ENCODE measurements at places on chromosomes 1 and 21.

- no peaks in the 10 kb centered on the region for H3K27me3 ChIP-seq
- peak overlapping the region; percentile 89 for H3K4me3 ChIP-seq
These were observed 797 bp downstream of the WDR47 start for GRCh38 chr1:109040989-109041620.

DNA sequence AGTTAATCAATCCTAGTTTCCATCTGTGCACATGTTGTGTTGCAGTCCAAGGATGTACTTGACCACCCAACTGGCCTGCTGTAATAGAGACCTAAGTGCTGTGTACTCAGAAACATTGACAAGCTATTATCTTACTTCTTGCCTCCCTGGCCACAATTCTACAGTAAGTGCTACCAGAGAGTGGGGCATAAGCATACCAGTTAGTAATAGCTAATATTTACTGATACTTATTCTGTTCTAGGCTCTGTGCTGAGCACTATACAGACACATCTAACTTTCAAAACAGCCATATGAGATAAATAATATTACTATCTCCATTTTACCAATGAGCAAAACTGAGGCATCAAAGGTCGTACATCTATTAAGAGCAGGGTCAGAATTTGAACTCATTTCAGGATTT lies 49.5 kb upstream of the NPL start:
- H3K36me3 ChIP-seq = no peaks in the 10 kb centered on the region
- H3K4me3 ChIP-seq = no peak overlapping the region
- no peak for DNase-seq

GRCh38 chr1:91555821-91556531 lies 55.3 kb downstream of the CDC7 start:
- H3K27me3 ChIP-seq = no peaks in the 10 kb centered on the region
- no peak overlapping the region for H3K4me3 ChIP-seq
- H3K4me1 ChIP-seq = peaks cover 9% of the 10 kb centered on the region
- no peaks in the 10 kb centered on the region for H3K36me3 ChIP-seq

- peaks cover 14% of the 10 kb centered on the region for H3K4me1 ChIP-seq
- peak overlapping the region; percentile 2 for H3K27ac ChIP-seq
- H3K36me3 ChIP-seq = no peaks in the 10 kb centered on the region
- peak; percentile 62 for DNase-seq
- H3K4me3 ChIP-seq = no peak overlapping the region
- no peaks in the 10 kb centered on the region for H3K27me3 ChIP-seq
These were observed 514.2 kb upstream of the ZP4 start for GRCh38 chr1:238404921-238405320.

DNA sequence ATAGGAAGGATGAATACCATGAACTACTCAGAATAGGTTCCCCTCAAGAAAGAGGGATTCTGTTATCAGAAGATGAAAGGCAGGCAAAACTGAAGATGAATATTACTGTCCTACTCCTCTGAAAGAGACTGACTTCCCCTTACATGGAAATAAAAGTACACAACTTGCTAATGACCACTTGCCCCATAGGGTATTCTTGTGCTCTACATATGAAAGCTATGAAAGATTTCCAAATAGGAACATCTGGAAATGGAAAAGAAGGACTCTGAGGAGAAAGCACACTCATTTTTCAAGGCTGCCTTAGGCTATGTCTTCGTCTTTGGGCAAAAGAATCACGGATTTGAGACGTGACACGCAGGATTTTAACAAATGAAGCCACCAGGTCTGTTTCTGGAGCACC lies 170.1 kb upstream of the DAB1 start:
- no peaks in the 10 kb centered on the region for H3K27me3 ChIP-seq
- H3K27ac ChIP-seq = no peak overlapping the region
- no peak overlapping the region for H3K4me3 ChIP-seq
- no peaks in the 10 kb centered on the region for H3K4me1 ChIP-seq
- DNase-seq = no peak

- H3K36me3 ChIP-seq = no peaks in the 10 kb centered on the region
- DNase-seq = no peak
- no peaks in the 10 kb centered on the region for H3K27me3 ChIP-seq
These were observed 125.8 kb downstream of the PCBP3 start for GRCh38 chr21:45769294-45769693.

DNA sequence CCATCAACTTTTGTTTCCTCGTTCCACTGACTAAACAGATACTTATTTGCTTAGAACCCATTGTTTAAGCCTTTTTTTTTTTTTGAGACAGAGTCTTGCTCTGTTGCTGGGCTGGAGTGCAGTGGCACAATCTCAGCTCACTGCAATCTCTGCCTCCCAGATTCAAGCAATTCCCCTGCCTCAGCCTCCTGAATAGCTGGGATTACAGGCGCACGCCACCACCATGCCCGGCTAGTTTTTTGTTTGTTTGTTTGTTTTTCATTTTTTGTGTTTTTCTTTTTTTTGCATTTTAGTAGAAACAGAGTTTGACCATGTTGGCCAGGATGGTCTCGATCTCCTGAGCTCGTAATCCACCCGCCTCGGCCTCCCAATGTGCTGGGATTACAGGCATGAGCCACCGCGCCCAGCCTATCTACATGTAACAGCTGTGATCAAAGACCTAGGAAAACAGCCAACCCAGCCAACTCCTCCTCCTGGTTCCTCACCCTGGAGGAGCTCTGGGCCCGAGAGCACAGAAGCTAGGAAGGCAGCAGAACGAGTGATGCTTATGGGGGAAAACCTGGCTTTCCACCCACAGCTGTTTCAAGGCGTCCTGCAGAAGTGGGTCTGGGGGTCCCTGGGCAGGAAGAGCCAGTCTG lies 32.9 kb downstream of the KCNN3 start:
- DNase-seq = no peak
- H3K27me3 ChIP-seq = no peaks in the 10 kb centered on the region
- no peak overlapping the region for H3K27ac ChIP-seq
- H3K4me3 ChIP-seq = no peak overlapping the region

DNA sequence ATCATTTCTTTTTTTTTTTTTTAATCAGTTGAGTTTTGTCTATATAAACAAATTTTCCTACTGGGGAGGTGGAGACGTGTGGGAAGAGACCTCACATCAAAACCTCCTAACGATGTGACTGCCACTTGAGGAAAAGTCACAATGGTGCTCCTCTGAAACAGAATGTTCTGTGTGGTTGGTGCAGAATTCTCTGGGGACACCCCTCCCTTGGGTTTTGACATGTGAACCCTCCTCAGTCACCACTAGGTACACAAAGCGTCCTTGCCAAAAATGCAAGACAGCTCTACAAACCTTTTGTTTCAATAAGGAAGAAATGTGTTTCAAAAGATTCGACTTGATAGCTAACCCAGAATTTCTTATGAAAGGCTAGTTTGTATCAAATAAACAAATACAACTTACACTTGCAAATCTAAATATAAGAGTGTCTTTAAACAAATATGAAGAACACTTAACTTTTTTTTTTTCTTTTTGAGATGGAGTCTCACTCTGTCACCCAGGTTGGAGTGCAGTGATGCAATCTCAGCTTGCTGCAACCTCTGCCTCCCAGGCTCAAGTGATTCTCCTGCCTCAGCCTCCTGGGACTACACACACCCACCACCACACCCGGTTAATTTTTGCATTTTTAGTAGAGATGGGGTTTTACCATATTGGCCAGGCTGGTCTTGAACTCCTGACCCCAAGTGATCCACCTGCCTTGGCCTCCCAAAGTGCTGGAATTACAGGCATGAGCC lies 9.3 kb downstream of the SLC25A24 start:
- no peak overlapping the region for H3K4me3 ChIP-seq
- no peaks in the 10 kb centered on the region for H3K4me1 ChIP-seq
- H3K27ac ChIP-seq = no peak overlapping the region

DNA sequence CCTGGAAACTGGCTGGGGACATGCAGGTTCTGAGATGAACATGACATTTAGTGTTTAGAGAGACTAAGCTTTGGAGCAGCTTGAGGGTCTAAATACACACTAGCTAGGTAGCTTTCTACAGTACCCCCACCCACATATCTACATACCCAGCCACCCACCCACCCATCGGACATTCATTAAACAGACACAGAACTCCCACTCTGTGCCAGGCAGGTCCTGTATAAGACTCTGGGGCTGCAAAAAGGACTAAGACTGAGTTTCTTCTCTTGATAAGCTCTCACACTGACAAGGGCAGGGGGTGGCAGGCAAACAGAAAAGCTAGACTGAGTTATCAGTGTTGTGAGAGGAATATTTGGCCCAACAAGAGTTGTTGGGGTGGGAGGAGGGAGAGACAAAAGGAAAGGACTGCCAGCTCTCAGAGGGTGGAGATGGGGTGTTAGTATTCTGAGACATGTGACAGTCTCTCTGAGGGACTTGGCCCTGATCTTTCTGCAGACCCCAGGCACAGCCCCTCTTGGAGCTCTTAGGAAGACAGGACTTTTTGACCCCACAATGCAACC lies 6.8 kb downstream of the MAP7D1 start:
- H3K4me3 ChIP-seq = no peak overlapping the region
- no peak for DNase-seq
- no peaks in the 10 kb centered on the region for H3K27me3 ChIP-seq
- peaks cover 55% of the 10 kb centered on the region for H3K4me1 ChIP-seq
- H3K36me3 ChIP-seq = peaks cover 29% of the 10 kb centered on the region

DNA sequence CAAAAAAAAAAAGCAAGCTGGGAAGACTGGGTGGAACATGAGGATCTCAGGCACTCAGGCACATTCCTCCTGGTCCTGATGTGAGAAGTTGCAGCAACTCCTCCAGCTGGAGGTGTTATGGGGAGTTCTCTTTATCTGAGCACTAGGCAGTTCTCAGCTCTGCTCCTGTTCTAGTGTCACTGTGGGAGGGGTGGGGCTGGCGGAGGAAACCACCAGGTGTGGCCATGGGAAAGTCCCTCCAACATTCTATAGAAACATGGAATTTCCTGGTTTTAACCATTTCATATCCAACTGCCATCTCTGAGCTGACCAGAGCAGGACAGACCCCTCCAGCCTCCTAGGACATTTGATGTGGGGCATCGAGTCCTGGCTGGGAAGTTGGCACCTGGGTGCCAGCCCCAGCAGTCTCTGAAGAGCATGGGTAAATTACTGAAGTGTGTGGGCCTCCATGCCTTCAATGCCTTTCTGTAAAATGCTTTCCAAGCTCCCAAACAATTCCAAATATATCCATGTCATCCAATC lies 804 bp upstream of the IKBKE start:
- no peak for DNase-seq
- H3K36me3 ChIP-seq = no peaks in the 10 kb centered on the region
- peak overlapping the region; percentile 64 for H3K27ac ChIP-seq

DNA sequence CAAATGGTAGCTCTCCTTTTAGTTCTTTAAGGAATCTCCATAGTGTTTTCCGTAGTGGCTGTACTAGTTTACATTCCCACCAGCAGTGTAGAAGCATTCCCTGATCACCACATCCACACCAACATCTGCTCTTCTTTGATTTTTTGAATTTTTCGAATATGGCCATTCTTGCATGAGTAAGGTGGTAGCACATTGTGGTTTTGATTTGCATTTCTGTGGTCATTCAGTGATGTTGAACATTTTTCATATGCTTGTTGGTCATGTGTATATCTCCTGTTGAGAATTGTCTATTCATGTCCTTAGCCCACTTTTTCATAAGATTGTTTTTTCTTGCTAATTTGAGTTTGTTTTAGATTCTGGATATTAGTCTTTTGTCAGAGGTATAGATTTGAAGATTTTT lies 84.6 kb upstream of the B3GALT2 start:
- H3K27ac ChIP-seq = peak overlapping the region; percentile 22
- H3K4me3 ChIP-seq = no peak overlapping the region
- H3K36me3 ChIP-seq = no peaks in the 10 kb centered on the region
- DNase-seq = peak; percentile 97

DNA sequence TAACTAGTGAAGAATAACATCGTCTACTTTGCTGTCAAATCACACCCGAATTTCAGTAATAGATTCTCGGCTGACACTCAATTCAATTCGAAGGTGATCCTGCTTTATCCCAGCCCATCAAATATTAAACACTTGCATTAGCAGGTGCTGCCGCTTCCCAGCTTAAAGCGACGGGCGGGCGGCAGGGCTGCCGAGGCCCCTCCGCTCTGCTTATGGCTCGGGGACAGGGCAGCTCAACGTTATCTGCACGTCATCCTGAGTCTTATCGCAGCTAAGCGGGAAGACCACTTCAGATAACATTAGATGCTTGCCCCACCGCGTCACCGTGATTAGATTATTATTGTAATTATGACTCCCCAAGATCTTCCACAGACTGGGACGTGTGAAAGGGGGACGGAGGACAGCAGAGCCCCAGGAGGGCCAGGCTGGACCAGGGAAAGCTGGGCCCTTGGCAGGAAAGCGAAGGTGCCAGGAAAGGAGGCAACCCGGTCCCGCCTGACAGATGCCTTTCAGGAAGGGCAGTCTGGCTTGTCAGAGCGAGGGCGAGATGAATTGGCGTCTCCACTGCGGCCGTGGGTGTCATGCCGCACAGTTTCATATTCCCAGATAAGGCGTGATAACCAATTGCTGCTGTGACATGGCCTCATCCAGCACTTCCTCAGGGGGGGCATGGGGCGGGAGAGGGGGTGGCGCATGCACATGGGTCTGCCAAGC lies 37.0 kb downstream of the DMAP1 start:
- no peak for DNase-seq
- H3K4me1 ChIP-seq = no peaks in the 10 kb centered on the region
- no peaks in the 10 kb centered on the region for H3K27me3 ChIP-seq
- H3K4me3 ChIP-seq = no peak overlapping the region

DNA sequence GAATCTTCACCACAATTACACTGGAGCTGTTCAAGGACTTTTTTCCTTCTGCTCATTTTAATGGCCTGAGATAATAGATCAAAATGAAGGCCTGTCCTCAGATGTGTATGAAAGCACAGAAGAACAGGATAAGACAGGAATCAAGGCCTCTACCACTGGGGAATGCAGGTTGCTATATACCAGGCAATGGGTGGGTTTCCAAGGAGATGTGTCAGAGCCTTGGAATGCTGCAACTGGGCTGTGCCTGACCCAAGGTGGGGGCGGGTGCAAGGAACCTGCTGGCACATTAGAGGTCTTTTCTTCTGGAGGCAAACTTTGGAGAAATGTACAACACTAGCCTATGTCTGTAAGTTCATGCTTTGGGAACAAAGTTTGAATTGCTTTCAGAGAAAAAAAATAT lies 21.7 kb upstream of the LAMC2 start:
- peaks cover 27% of the 10 kb centered on the region for H3K4me1 ChIP-seq
- no peak overlapping the region for H3K4me3 ChIP-seq
- no peaks in the 10 kb centered on the region for H3K36me3 ChIP-seq
- peak; percentile 88 for DNase-seq
- peak overlapping the region; percentile 83 for H3K27ac ChIP-seq

- DNase-seq = peak; percentile 7
- no peak overlapping the region for H3K4me3 ChIP-seq
- H3K27me3 ChIP-seq = no peaks in the 10 kb centered on the region
- no peaks in the 10 kb centered on the region for H3K4me1 ChIP-seq
These were observed 47.0 kb upstream of the KCNK1 start for GRCh38 chr1:233566886-233567285.

GRCh38 chr1:72936151-72936740 lies 653.9 kb upstream of the NEGR1 start:
- no peak overlapping the region for H3K27ac ChIP-seq
- DNase-seq = peak; percentile 27
- H3K36me3 ChIP-seq = no peaks in the 10 kb centered on the region
- no peaks in the 10 kb centered on the region for H3K4me1 ChIP-seq
- H3K4me3 ChIP-seq = no peak overlapping the region
- no peaks in the 10 kb centered on the region for H3K27me3 ChIP-seq

DNA sequence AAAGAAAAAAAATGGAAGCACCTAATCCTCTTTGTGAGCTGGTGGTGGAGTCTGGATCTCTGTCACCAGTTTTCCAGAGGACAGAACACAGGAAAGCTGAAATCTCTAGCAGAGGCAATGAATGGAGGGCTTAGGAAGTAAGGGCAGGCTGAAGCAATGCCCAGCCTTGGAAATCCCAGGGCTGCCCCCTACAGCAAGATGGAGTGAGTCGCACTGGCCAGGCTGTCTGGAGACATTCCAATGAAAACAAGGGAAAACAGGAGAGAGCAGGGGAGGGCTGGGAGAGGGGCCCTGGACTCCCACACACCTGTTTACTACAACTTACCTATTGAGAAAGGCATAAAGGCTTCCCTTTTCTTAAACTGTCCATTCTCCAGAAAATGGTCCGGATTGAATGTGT lies 25.9 kb downstream of the CYP2J2 start:
- no peak overlapping the region for H3K4me3 ChIP-seq
- H3K27ac ChIP-seq = no peak overlapping the region
- DNase-seq = no peak
